ENCODE measurements at places on chromosomes 3 and 15.
A peak's percentile ranks its signal among the peaks of the same experiment; 100 is the strongest.

GRCh38 chr15:74792227-74793016 lies 10.5 kb downstream of the CSK start:
- no peak for DNase-seq

DNA sequence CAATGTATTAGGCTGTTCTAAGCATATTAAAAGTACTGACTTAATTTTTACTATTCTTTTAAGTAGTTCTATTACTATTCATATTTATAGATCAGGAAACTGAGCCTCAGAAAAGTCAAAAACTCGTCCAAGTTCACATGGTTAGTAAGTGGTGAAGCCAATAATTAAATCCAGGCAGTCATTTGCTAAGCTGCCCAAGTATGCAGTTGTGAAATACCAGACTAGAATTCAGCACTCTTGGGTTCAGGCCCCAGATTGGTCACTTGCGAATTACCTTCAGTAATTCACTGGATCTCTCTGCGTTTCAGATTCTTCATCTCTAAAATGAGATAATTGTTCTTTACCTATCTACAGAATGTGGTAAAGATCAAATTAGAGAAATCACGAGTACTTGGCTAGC lies 161.9 kb upstream of the CADPS start:
- no peak for DNase-seq

DNA sequence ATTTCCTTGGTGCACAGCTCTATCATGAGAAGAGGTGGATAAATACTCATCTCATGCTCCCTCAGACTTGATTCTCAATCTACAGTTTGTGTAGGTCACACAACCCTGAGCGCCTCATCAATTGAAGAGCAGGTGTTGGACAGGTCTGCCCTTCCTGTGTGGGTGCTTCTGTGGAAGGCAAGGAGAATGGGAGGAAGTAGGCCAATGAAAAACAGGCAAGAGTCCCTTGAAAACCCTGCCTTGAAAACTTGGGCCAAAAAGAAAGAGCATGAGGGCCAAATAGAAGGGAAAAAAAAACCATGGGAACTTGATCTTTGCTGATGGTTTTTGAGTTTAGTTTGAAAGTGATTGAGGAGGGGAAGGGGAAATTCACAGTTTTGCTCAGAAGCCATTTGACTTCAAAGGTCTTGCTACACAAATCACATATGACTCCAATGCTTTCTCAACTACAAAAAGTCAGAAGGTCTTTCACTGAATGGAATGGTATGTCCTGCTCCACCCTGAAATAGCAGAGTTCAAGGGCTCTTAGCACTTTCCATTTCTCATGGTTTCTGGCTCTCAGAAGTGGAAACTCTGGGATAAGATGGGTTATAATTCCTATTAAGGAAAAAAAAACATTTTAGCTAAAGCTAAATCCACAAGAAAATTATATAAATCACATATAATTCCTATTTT lies 37.2 kb upstream of the TM4SF1 start:
- DNase-seq: no peak

DNA sequence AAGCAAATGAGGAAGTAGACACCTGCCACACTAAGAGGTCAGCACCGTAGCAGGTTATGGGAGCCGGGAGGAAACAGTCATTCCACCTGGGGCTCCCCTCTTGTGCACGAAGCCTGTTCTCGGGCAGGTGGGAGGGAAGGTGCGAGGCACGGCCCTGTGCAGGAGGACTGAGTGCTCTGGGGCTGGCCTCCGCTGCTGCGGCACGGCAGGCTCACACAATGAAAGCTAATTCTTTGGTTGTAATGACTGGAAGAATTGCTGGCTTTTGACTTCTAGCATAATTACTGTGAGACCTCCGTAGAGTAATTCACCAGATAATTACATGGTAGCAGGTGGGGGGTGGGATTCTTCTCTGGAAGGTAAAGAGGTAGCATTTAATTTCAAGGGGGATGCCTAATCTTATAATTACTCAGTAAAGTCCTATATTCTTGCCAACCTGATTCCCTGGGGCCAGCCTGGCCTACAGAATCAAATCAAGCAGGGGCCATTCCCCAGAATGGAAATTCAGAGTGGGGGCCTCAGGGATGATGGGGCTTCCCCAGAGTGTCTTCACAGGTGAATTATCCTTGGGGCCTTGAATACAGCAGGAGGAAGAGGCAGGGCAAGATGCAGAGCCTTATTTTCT lies 129.1 kb downstream of the TPRA1 start:
- no peak for DNase-seq

GRCh38 chr3:43248185-43248583 lies 38.2 kb upstream of the SNRK start:
- DNase-seq: no peak

GRCh38 chr3:2883283-2883682 lies 226.9 kb downstream of the IL5RA start:
- DNase-seq: no peak

DNA sequence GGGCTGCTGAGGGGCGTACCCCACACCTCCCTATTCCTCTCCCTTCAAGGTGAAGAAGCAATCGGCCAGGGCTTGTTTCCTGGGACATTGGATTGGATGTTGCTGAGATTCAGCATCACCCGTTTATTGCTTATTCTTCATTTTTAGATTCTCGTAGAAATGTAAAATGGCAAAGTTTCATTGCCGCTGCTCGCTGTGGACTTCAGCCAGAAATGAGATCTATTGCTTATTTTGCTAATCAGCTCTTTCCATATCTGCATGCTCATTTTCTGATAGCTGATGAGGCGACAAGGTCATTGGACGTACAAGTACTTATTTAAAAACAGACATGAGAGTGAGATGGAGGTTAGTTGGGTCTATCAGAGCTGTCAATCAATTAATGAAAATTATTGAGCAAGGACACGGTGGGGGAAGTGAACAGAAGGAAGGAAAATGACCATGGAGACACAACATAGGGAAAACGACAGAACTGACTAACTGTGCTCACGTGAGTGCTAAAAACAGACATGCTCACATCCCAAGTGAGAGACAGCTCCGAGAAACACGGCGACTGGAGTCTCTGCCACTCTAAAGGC lies 471.2 kb downstream of the NR2F2 start:
- DNase-seq: no peak

DNA sequence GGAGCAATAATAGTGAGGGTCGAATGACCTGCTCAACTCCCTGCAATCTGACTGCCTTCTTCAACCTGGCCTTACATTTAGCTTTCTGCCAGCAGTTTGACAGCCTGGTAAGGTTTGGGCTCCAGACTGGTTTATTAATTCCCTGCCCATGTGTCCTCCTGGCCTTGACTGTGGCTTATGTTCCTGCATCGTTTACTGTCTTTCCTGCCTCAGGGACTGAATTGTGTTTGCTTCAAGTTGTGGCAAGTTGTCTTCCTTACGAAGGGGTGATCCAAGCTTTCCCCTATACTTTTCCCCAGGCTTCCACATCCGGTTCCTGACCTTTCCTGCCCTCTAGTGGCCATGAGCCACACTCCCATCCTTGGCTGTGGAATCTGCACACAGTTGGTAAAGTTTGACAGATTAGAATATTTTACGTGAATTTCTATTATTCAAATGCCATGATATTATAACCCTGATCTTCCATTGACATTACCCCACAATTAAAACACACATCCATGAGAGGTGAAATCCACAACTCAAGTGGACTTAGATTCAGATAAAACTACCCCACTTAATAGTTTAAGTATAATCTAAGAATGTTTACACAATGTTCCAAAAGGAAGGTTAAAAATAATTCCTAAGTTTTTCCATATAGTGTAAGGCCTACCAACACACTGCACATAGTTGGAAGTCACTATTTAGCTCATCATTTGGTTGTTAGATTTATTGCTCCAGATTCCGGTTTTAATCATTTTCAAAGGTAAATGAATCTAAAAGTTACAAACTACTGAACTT lies 95.7 kb downstream of the NEDD4 start:
- DNase-seq: peak; percentile 69

- DNase-seq: no peak
Observed at GRCh38 chr3:169286214-169286613, 377.3 kb downstream of the MECOM start.

GRCh38 chr3:183317886-183318865 lies 65.1 kb downstream of the B3GNT5 start:
- no peak for DNase-seq

- no peak for DNase-seq
Observed at GRCh38 chr3:51637144-51637940, 33.7 kb upstream of the TEX264 start.

GRCh38 chr3:109963831-109964230 lies 626.5 kb upstream of the DPPA4 start:
- DNase-seq: no peak

DNA sequence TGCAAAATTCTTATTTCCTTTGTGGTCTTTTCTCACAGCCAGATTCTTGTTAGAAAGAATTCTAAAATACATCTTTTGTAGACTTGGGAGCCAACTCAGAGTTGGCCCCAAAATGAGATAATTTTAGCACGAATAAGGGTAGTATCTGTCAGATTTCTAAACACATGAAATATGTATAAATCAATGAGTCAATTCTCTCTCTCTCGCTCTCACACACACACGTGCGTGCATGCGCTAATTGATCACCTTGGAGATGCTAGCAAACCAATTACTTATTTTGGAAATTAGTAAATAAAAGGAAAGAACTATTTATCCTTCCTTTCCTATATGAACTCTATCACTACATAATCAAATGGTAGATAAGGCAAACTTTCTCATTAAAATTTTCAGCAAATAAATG lies 32.9 kb upstream of the PIK3R4 start:
- DNase-seq: no peak

DNA sequence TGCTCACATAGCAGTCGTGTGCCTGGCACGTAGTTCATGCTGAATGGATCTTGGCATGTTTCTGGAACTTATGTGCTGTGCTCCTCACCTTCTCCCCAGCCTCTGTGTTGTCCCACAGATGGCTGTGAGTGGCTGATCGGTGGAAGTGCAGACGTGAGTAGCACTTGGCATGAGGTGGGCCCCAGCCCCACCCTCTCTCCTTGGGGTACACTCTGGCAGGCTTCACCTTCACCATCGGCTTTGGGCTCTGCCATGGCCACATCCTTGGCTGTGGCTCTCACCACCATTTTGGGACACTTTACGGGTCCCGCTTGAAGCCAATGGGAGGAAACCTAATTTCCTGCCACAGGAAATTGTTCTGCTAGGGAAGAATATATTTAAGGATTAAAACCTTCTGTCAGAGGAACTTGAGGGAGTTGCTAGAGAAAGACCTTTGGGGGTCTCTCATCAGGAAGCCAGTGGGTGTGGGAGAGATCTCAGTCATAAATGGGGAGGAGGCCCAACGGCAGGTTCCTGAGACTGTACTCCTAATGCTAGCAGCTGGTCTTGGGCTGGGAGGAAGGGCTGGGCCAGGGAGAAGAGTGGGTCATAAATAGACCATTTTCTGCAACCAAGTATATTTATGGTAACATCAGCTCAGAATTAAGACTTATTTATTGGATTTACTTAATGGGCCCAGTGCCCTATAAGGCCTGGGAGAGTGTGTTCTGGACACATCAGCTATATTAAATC lies 92.3 kb downstream of the SMAD3 start:
- no peak for DNase-seq

GRCh38 chr15:100694381-100695021 lies 92.1 kb downstream of the ASB7 start:
- DNase-seq: no peak

GRCh38 chr3:174639406-174639805 lies 219.7 kb upstream of the NAALADL2 start:
- no peak for DNase-seq

GRCh38 chr3:139935016-139935865 lies at the start of gene CLSTN2:
CLSTN2 (plus strand) TSS chr3:139935185.
- DNase-seq: peak; percentile 89

GRCh38 chr15:72966641-72967040 lies 85.6 kb upstream of the NEO1 start:
- DNase-seq: no peak

GRCh38 chr3:47715928-47716327 lies 65.8 kb downstream of the SMARCC1 start:
- DNase-seq: no peak

GRCh38 chr15:43212299-43212698 lies 8.5 kb downstream of the EPB42 start:
- peak; percentile 83 for DNase-seq

DNA sequence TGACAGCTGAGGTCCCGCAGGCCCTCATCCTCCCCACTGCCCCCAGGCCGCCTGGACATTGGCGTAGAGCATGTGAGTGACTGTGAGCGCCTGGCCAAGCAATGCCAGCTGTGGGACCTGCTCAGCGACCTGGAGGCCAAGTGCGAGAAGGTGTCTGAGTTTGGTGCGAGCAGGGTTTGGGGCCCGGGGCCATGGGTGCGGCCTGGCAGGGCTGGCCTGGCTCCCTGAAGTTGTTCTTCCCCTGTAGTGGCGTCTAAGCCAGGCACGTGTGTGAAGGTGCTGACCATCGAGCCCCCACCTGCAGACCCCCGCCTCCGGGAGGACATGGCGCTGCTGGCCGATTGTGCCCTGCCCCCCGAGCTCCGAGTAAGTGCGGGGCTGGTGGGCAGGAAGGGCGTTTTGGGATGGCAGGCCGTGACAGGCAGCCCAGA lies 4.2 kb downstream of the ABTB1 start:
- peak; percentile 4 for DNase-seq

- DNase-seq: no peak
Observed at GRCh38 chr3:56424336-56424735, 43.9 kb downstream of the ERC2 start.

DNA sequence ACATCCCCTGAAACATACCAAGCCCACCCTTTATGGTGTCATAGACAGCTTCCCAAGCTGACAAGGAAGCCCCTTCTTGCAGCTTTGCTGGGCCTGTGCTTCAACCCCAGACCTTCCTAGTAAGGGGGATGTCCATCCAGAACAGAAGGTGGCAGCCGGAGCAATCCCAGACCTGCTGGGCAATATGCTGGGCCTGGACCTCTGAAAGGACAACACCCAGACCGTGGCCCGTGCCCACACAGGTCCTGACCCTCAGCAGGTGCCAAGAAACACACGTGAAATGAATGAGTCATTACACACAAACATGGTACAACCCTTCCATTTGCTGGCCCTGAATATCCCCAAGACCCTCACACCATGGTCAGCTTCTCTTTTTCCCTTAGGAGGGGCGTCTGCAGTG lies 19.8 kb upstream of the VILL start:
- DNase-seq: no peak

- DNase-seq: no peak
Observed at GRCh38 chr3:37590328-37591079, 271.2 kb upstream of the CTDSPL start.

DNA sequence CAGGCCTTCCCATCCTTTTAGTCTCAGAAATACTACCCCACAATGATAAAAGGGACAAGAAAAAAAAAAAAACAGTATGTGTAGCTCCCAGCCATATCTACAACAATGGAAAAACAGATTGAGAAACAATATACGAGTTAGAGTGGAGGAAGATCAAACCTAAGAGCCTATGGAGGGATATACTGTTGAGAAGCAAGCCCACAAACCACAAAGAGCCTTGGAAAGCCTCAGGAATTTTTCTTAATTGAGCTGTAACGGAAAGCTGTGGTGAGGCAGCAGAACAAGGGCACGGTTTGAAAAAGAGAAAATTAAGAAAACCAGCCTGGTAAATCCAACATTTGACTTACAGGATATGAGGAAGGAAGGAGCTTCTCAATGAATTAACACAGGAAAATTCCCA lies 21.4 kb downstream of the KPNA1 start:
- no peak for DNase-seq

GRCh38 chr3:23264413-23264812 lies 61.3 kb downstream of the UBE2E2 start:
- no peak for DNase-seq

Measured in BE2C (cell line).